ENCODE measurements at places on chromosomes 4 and X.

GRCh38 chr4:34417160-34417559 lies 1827.2 kb downstream of the ARAP2 start:
- DNase-seq: no peak

GRCh38 chr4:18695733-18696527 lies 674.4 kb upstream of the LCORL start:
- DNase-seq: peak; percentile 5

DNA sequence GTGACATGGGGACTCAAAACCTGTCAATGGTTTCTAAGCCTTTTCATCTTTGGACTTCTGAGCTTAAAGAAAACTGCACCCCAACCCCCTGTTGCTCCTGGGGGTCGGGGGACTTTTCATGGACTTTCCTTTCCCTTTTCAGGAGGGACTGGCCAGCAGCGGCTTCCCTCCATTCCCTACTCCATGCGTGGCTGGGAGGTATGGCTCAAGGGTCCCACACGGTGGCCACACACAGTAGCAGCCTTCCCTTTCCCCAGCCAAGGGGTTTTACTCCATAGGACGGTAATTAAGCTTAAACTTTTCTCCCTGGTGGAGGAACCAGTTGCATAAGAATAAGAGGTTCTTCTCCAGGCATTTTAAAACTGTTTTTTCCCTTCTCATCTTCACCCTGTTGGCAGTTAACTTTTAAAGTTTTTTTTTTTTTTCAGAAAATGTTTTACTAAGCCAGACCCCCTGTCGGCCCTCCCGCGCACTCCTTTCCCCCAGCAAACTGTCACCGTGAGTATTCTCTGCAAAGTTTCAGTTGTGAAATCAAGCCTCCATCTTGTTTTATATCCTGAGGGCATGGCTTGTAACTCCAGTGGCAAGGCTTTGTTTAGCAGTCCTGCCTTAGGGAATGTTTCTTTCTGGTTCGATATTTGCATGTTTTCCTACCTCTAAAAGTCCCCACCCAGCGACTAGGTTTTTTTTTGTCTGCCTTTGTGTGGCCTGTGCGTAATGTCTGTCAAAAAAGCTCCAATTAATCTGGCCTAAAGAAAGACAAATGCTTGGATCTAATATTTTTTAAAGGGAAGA lies 325.7 kb downstream of the TLL1 start:
- DNase-seq: no peak

DNA sequence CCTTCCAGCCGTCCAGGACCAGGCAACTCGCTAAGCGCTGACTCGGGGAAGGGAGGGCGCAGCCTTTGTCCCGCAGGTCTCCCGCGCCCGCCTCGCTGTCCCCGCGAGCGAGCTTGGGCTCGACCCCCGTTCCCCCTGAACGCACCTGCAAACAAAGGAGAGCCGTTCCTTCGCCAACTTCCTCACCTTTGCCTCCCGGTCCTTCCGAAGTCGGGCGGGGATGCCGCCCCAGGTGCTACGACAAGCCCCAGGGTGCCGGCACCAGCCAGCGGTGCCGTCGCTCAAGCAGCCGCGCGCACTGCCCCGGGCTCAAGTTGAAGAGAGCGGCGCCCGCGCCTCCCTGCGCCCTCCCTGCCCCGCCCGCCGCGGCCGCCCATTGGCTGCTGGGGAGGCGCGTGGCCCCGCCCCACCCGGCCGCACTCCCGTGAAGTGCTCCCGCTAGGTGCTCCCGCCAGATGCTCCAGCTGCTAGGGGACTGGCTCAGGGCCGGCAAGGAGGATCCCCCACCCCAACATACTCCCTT lies 107.1 kb downstream of the NSUN7 start:
- peak; percentile 76 for DNase-seq

DNA sequence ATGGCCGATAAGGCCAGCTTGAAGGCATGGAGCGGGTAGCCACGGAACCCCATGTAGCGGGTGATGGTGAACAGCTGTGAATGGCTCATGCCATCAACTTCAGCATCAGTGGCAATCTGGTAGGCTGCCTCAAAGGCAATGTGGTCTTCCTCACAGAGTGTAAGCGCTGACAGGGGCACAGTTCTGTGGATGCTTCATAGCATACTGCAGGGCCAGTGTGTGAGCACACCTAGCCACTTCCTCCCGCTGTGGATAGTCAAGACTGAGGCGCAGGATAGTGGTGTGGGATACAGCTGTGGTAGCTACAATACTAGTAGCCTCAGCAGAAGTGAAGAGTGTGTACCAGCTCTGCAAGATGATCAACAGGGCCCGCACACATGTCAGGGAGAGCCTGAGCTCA lies 40.5 kb downstream of the C4orf33 start:
- no peak for DNase-seq

DNA sequence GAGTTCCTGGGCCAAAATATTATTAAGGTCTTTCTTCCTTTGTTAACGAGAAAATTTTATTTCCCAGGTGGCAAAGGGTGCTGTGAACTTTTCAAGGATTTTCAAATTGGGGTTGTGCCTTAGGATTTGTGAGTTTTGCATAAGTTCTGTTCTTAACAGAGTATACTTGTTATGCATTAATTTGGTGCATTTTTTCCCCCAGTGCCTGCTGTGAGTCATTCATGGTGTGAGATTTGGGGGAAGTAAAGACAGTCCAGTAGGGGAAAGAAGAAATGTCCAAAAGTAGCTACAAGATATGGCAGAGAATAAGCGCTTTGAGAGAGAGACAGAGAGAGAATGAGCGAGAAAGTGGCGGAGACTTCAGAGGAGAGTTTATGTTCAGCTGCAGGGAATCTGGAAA lies 239.2 kb downstream of the ARHGAP10 start:
- no peak for DNase-seq

DNA sequence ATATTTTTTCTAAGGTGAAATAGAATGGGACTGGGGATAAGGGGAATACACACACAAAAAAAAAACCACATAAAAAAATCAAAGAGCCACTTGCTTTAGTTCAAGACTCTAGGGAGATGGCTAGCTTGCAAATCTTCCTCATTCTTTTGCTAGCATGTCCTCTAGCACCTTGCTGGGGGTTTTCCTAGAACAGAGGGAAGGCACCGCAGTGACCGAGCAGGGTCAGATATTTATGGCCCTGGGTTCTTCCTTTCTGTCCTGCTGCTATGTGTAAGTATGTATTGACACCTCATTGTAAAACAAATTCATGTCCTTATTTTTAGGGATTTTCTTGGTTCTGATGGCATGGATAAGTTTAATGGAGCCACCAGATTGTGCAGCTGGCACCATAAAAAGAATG lies 81.2 kb downstream of the SHISA3 start:
- DNase-seq: no peak

DNA sequence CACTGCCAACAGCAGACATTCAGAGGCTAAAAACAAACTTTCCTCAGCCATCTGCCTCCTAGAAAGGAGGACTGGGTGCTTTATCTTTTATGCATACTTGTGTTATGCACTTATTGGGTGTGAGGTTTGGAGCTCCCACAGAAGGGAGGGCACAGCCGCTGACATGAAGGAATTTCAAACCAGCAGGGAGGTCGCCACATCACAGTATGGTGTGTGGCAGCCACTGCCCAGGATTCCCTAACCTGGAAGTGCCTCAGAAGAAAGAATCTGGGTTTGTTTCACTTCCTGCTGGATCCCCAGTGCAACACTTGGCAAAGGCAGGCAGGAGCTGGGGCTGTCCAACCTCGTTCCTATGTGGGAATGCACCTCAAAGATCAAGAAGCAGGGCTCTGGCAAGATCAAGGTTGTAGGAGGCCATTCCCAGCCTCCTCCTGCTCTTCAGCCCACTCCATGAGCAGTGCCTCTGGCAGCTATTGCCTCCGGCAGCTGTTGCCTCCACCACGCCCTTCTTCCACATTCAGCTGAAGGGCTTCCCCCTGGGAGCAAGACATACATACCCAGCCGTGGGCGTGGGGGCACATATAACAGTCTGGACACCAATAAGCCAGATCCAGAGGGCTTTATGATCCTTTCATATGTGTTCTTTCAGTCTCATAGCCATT lies 109.0 kb upstream of the MAMLD1 start:
- no peak for DNase-seq

DNA sequence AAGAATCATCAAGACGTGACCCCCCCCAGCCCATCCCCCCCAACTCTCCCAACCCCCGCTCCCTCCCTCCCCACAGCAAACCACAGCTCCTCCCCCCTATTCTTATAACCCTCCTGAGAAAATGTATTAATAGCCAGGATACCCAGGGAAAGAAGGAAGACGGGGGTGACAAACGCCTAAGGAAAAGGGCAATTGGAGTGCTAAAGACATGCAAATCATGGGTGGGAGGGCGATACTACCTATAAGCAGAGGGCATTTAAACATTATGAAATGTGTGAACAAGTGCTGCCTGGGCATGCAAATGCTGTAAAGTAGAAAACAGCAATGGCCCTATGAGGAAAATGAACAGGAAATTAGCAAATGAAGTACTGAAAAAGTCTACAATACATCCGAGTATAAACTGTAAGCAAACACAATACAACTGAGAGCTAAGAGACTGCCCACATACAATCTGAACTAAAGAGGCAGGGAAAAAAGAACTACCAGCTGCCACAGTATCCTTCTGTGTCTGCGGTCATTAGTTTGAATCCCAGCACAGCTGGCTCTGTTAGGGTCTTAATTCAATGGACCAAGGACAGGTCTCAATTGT lies 2.4 kb downstream of the CXXC4 start:
- no peak for DNase-seq

DNA sequence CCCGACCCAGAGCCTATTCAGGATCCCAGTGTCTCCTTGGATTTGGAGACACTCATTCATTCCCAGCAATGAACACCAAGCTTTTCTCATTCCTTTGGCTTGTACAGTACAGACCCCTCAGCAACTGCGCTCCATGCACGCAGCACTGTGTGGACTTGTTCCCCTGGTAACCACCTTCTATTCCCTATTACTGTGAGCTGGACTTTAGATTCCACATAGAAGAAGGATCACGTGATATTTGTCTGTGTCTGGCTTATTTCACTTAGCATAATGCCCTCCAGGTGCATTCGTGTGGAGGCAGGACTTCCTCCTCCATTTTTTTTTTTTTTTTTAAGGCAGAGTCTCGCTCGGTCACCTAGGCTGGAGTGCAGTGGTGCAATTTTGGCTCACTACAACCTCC lies 106.4 kb downstream of the PHKA2 start:
- no peak for DNase-seq

- DNase-seq: peak; percentile 78
Measured at GRCh38 chr4:56909086-56909894, 1.6 kb downstream of the REST start.

GRCh38 chr4:75432683-75433082 lies 81.5 kb downstream of the RCHY1 start:
- DNase-seq: peak; percentile 71

GRCh38 chr4:15034071-15034764 lies 31.9 kb downstream of the CPEB2 start:
- no peak for DNase-seq

DNA sequence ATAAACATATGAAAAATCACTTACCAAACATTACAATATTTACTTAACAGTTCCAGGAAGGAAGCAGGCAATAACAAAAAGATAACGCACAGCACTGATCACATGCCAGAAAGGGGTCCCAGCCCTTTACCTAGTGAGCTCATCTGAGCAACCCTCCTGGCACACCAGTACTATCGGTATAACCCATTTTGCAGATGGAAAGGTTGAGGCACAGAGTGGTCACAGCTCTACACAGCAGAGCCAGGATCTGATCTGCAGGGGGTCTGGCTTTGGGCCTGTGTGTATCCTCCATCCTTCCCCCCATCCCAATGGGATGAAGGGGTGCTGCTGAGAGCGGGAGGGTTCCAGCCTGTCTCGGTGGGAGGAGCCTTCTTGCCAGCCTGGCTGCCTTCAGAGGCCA lies 5.0 kb downstream of the NSG1 start:
- no peak for DNase-seq

GRCh38 chr4:168636040-168636439 lies 139.2 kb downstream of the PALLD start:
- no peak for DNase-seq

DNA sequence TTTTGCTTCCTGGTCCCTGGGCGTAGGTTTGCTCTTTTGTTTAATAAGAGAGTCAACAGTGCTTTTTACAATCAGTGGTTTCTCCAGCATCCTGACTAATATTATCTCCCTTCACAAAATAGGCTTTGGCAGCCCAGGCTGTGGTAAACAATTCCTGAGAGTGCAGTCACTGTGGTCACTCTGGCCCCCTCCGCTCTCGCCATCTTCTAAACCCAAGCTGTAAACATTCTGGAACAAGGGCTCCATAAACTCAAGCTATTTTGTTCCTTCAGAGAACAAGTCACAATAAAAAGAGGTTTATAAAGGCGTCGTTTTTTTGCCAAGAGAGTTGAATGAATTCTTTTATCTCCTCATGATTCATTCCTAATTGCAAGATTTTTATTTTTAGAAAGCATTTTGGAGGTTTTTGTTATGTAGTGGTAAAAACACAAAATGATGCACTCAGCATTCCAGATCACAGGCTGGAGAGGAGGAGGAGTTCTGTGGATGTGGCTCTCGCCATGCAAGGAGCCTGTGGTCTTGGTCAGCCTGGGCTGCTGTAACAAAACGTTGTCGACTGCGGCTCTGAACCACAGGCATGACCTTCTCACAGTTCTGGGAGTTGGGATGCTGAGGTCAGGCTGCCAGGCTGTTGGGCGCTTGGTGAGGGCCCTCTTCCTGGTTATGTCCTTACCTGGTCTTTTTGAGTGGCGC lies 486.4 kb upstream of the FAT1 start:
- no peak for DNase-seq

- DNase-seq: peak; percentile 81
Measured at GRCh38 chrX:124388562-124388961, 42.2 kb downstream of the SH2D1A start.

DNA sequence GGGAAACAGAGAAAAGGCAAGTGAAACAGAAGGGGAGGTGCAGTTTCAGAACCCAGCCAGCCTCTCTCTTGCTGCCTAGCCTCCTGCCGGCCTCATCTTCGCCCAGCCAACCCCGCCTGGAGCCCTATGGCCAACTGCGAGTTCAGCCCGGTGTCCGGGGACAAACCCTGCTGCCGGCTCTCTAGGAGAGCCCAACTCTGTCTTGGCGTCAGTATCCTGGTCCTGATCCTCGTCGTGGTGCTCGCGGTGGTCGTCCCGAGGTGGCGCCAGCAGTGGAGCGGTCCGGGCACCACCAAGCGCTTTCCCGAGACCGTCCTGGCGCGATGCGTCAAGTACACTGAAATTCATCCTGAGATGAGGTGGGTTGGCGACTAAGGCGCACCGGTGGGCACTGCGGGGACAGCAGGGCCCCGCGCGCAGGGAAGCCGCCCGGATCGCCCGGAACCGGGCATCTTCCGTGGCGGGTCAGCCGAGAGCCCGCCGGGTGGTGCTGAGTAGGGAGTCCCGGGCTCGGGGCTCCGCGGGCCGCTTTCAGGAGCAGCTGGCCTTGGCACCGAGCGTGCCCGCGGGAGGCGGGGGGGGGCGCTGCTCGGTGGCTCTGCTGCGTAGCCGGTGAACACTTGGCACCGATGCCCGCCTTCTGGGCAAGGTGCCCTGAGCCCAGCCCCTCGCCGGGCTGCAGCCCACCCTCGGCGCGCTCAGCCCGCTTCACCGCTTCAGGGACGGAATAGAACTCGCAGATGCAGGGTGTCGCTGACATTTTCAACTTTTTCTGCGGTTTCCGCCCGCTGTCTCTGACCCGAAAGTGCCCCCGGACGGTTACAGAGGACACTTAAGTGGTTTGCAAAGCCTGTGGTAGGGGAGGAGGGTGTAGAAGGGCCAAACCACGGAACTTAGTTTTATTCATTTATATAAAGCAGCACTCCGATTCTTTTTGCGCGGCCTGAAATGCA lies at the start of gene CD38:
TSS of gene CD38 (plus strand) at position 40 of the 953 bp plus-strand sequence. CDS start at position 127, 87 bp downstream.
- peak; percentile 91 for DNase-seq

All from hematopoietic multipotent progenitor cell treated with erythropoietin and hydrocortisone succinate and interleukin-3 and kit ligand, for 4 days (in vitro differentiated cells).